ENCODE measurements at places on chromosomes 13 and 19. TPM values are rescaled to one million over a fixed set of nuclear protein-coding genes. Genes with fewer than 3 reads are reported as not detected.

CHST8 gene
- not detected for total RNA-seq

ZNF441 gene
- 6.5 TPM for total RNA-seq

CEACAM8 gene
- not detected for total RNA-seq

SBK2 gene
- not detected for total RNA-seq

FRY gene
- 86.0 TPM for total RNA-seq

CEACAM7 gene
- not detected for total RNA-seq

All from bladder microvascular endothelial cell (primary cell).